ENCODE measurements at places on chromosomes 1 and 21. TPM values are rescaled to one million over a fixed set of nuclear protein-coding genes. Genes with fewer than 3 reads are reported as not detected.

DSCAM gene
- total RNA-seq, result not detected

CRABP2 gene
- total RNA-seq, result 1.5 TPM

KCNJ15 gene
- 2.6 TPM for total RNA-seq

CCDC17 gene
- 1.2 TPM for total RNA-seq

TTC34 gene
- 0.52 TPM for total RNA-seq

NTNG1 gene
- 1.2 TPM for total RNA-seq

EDEM3 gene
- total RNA-seq, result 21.7 TPM

Measured in left cardiac atrium (tissue), 4 donors.